ENCODE measurements at places on chromosomes 13 and 19.

DNA sequence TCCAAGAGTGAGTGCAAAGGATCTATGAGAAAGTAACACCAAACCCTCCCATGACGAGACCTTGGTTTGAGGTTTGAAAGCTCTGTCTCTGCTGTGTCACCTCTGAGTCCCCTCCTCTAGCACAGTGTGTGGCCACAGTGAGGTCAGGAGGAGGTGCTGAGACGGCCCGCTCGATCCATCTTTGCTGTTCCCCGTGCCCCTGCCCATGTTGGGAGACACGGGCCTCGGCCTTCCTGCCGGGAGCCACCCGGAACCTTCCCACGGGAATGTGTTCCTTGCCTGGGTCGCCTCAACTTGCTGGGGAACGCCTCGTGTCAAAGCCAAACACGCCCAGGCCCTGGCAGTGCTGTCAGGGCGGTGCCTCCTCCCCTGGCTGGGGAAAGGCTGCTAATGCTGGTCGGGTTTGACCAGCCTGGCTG is 10.1 kb downstream of the NANOS3 start:
- no peak for DNase-seq

- no peak for DNase-seq
These were observed 87.8 kb downstream of the FNDC3A start for GRCh38 chr13:49063497-49063896.

DNA sequence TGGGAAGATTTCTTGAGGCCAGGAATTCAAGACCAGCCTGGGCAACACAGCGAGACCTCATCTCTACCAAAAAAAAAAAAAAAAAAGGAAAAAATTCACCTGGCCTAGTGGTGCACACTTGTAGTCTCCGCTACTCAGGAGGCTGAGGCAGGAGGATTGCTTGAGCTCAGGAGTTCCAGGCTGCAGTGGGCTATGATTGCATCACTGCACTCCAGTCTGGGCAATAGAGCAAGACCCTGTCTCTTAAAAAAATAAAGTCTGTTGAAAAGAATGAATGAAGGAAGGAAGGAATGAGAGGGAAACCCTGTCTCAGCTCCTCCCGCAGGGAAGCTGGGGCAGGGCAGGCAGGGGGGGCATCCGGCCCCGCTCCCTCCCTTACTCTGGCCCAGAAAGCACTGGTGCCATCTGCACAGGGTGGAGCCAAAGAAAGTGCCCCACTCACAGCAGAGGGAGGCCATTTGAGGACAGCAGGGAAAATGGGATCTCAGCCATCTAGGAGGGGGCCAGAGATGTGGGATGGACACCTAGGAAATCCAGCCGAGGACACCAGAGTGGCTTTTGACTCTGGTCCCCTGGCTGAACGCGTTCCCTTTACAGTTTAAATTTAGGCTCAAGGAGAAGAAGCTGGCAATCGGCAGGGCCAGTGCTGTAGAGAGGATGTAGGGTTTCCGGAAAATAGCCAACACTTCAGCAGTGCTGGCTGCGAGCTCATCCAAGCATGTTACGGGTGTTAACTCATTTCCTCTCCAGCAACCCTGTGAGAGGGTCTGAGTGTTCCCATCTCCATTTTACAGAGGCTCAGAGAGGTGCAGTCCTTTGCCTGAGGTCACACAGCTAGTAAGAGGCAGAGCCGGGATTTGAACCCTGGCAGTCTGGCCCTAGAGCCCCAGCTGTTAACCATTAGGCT is 3.6 kb upstream of the HPN start:
- no peak for DNase-seq

DNA sequence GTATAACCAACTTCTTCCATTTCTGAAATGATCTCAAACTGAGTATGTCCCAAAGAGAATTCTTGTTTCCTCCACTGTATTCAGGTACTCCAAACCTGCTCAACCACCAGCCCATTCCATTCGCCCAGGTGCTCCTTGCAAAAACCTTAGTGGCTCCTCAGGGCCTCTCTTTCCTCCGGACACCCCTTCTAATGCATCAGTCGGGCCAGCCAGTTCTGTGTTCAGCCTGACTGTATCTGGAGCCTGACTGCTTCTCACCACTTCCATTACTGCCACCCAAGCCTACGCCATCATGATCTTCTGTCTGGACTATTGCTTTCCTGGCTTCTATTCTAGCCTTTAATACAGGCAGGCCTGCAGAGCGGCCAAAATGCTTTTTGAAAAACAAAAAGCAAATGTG is 1.5 kb downstream of the PHF11 start:
- DNase-seq: no peak

DNA sequence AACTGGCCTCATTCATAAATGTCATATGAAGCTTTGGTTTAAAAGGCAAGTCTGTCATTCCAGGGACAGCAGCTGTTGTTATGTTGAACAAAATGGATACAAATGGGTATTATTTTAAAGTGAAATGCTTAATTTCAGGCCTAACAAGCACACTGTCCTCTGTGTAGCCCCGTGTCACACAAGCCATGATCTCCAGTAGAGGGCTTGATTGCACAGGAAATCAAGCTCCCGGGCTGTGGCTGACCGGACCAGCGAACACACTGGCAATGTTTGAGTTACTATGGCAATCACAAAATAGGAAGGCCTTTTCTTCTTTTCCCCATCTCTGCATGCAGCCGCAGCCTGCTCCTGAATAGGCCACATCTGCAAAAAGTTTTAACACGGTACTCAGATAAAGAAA is 64.0 kb upstream of the GSX1 start:
- DNase-seq: no peak

DNA sequence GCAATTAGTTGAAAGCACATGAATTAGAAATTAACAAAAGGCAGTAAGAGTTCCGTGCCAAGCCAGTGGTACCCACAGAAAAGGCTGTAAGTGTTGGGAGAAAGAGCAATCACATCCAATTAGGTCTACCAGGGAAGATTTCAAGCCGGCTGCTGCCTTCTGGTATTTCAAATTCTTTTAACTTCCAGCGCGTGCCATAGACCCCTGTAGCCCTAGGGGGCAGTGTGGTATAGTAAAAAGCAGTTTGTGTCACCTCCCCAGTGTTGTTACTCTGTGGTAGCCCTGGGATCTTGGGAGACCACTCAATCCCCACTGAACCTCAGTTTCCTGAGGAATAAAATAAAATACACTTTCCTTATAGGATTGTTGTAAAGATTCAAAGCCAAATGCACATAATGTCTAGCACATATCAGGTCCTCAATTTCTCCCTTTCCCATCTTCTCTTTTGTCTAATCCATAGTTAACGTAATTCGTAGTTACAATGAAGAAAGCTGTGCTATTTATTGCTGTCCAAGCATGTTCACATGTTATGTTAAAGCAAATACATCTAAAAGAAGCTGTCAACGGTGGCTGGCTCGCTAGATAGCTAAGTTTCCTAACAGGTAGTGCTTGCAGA is 230.2 kb downstream of the TDRD3 start:
- no peak for DNase-seq

GRCh38 chr13:106710266-106710665 is 142.3 kb upstream of the ARGLU1 start:
- DNase-seq: no peak

GRCh38 chr19:2428321-2428690 is 920 bp upstream of the TIMM13 start:
- DNase-seq: no peak

DNA sequence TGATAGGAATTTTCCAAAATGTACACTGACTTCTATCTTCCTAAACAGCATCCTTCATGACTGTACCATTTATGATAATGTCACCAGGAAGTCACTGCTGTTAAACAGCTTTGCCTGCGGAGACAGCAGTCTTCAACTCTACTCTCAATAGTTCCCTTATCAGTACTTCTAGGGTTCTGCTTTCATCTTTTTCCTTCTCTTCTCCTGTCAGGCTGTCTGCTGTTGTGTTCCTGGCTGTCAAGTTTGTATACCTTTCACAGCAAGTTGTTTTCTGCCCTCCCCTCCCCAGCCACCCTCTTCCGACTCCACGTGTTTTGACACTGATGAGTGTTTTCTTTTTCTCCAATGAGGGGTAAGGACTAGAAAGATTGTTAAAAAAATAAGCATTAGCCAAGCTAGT is 2.2 kb downstream of the UPF3A start:
- no peak for DNase-seq

- no peak for DNase-seq
These were observed 732 bp upstream of the DCLK1 start for GRCh38 chr13:36131931-36132297.
